Activated CD4-positive, alpha-beta memory T cell treated with anti-CD3 and anti-CD28 coated beads for 36 hours (primary cell): ENCODE measurements at places on chromosomes 1 and 21. TPM values are rescaled to one million over a fixed set of nuclear protein-coding genes. Genes with fewer than 3 reads are reported as not detected.

DNA sequence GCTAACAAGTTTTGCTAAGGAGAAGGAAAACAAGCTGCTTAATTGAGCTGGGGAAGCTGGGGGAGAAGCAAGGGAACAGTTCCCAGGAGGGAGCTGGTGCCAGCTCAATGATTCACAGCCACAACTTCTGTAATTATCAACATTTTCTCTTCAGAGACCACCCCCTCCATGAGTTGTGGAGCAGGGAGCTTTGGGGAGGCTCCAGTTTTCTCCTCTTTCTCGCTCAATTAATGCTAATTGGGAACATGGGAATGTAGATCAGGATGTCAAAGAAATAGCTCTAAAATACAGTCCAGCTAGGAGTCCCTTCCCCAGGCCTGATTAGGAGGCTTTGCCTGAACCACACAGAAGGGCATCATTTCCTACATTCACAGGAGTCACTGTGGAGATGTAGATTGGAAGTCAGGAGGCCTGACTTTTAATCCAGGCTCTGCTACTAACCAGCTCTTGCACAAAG, 12.1 kb upstream of the MNDA start:
- H3K4me3 ChIP-seq, result no peak overlapping the region
- peak overlapping the region; percentile 71 for H3K27ac ChIP-seq
- peaks cover 22% of the 10 kb centered on the region for H3K4me1 ChIP-seq
- peaks cover 2% of the 10 kb centered on the region for H3K36me3 ChIP-seq
- DNase-seq, result no peak

DNA sequence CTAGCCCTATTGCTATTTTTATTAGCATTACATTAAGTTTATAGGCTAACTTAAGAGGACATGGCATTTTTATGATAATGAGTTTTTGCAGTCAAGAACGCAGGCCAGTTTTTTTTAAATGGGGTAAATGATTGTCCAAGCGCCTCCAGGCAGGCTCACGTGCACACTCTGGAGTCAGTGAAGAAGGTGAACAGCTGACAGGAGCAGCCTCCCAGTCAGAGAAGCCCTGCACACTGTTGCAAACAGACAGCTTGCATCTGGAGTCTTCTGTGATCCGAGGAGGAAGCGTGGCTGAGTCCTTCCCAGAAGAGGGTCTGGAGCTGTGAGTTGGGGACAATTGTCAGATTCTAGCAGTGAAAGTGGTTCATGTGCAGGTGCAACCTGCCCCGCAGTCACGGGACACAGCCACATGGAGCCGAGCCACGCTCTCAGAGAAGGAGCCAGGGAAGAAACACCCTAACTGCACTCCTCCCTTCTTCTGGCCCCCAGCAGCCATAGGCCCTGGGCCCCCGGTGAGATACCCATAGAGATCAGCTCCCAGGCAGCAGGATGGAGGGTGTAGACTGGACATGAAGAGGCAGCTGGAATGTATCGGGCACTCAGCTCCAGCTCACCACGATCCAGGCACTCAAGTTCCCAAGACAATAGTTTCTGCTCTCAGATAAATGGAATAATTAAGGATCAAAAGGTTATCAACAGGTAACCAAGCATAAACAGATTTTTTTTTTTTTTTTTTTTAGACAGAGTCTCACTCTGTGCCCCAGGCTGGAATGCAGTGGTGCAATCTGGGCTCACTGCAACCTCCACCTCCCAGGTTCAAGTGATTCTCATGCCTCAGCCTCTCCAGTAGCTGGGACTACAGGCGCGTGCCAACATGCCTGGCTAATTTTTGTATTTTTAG, 26.4 kb downstream of the CAPN2 start:
- H3K36me3 ChIP-seq, result peaks cover 4% of the 10 kb centered on the region
- peaks cover 6% of the 10 kb centered on the region for H3K4me1 ChIP-seq
- H3K4me3 ChIP-seq, result no peak overlapping the region
- no peak overlapping the region for H3K27ac ChIP-seq

DNA sequence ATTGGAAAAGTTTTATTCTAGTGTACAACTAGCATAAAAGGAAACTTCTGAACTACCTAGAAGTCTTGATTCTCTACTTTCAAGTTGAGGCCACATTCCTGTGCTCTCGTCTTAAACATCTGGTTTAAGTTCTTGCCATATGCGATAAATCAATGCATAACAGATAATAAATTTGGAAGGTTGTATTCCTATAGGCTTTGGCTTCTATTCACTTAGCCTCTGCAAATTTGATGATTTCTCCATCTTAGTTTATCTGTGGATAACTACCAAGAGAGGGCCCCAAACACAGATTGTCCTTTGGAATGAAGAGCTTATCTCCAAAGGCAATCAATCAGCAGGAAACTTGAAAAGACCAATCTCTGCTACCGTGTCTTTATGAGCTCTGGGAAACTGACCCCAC, 11.7 kb upstream of the RNF2 start:
- no peaks in the 10 kb centered on the region for H3K4me1 ChIP-seq
- no peaks in the 10 kb centered on the region for H3K36me3 ChIP-seq
- H3K27ac ChIP-seq, result no peak overlapping the region
- no peak overlapping the region for H3K4me3 ChIP-seq
- DNase-seq, result no peak
- H3K27me3 ChIP-seq, result peaks cover 5% of the 10 kb centered on the region

- no peak overlapping the region for H3K27ac ChIP-seq
- peaks cover 50% of the 10 kb centered on the region for H3K4me1 ChIP-seq
- no peak overlapping the region for H3K4me3 ChIP-seq
Observed at GRCh38 chr21:45103971-45104520, 29.7 kb downstream of the ADARB1 start.

GRCh38 chr1:45913183-45913683, 109.8 kb downstream of the MAST2 start:
- DNase-seq, result peak; percentile 50
- no peaks in the 10 kb centered on the region for H3K36me3 ChIP-seq
- no peak overlapping the region for H3K27ac ChIP-seq
- H3K4me1 ChIP-seq, result peaks cover 9% of the 10 kb centered on the region

GRCh38 chr1:223221686-223222085, 78.6 kb upstream of the TLR5 start:
- no peaks in the 10 kb centered on the region for H3K27me3 ChIP-seq
- H3K4me1 ChIP-seq, result no peaks in the 10 kb centered on the region
- no peak overlapping the region for H3K4me3 ChIP-seq
- H3K36me3 ChIP-seq, result peaks cover 4% of the 10 kb centered on the region
- no peak overlapping the region for H3K27ac ChIP-seq

The PDC gene
- not detected for total RNA-seq

The CFHR1 gene
- total RNA-seq, result not detected

The OLIG2 gene
- not detected for total RNA-seq

The CA14 gene
- total RNA-seq, result not detected

The RGS13 gene
- total RNA-seq, result not detected

The EFNA3 gene
- 2.4 TPM for total RNA-seq

The DIRAS3 gene
- total RNA-seq, result not detected

The LMX1A gene
- not detected for total RNA-seq
